ENCODE measurements at places on chromosomes 3 and 15.

DNA sequence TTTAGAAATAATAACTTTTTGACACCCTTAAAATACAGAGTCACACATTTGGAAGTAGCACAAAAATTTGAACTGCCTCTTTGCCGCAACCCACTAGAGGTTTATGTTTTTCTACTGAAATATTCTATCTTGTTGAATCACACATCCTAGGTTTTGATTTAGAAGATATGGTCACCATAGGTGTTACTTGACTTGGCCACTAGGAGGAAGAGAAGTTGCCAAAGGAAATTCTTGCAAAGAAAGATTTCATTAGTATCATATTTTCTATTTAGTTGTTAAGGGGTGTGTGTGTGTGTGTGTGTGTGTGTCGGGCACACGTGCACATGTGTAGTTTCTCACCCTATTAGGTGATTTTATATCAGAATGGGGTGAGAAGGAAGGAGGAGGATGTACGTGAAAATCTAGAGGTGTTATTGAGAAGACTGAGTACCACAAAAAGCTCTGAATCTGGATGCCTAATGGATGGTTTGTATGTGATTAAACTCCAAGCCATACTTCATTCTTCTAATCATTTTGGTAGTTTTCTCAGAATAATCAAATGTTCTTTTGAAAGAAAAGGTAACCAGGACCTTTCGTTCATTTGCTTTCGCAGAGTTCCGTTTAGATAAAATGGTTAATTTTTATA, 31.5 kb downstream of the ZFAND6 start:
- DNase-seq, result no peak

DNA sequence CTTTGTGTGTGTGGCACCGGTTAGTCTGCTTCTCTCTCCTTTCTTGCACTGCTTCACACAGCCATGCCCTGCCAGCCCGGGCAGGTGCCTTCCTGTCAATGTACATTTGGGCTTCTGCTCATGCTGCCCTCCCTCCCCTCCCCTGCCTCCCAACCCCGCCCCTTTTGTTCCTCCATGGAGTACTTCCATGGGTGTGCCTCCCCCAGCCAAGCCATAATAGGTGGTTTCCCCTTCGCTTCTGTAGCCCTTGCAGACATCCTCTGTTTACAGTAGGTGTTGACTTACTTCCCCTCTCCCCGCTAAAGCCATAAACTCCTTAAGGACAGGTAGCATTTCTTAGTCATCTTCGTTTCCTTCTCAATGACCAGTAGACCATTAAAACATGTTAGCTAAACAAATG, 31.8 kb upstream of the CRTC3 start:
- DNase-seq, result no peak

- DNase-seq, result no peak
Observed at GRCh38 chr15:25510146-25510545, 71.3 kb upstream of the UBE3A start.

GRCh38 chr3:129033633-129034321, 26.8 kb upstream of the GP9 start:
- DNase-seq, result no peak

DNA sequence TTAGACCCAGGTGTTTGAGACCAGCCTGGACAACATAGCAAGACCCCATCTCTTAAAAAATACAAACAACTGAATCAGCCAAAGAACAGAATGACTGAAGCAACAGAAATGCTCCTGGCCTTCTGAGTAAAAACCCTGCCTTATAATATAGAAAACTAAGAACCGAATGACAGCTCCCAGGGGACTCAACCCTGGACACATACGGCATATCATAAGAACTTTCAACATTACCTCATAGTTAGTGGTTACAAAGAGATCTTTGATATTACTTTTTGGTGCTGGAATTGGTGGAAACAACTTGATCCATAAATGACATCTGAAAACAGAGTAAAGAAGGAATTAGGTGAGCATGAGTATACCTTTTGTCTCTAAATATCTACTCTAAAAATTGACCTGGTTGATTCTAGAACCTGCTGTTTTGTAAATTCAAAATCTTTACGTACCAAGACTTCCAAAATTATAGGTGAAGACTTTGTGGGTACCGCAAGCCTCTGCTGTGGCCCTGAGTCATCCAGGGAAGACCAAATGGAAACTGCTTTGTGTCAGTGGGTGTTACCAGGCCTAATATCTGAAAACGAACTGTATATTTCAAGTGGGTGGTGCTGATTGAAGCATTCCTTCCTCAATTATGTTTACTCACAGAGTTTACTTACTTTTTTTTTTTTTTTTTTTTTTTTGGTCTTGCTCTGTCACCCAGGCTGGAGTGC, 35.5 kb downstream of the IL5RA start:
- DNase-seq, result no peak

DNA sequence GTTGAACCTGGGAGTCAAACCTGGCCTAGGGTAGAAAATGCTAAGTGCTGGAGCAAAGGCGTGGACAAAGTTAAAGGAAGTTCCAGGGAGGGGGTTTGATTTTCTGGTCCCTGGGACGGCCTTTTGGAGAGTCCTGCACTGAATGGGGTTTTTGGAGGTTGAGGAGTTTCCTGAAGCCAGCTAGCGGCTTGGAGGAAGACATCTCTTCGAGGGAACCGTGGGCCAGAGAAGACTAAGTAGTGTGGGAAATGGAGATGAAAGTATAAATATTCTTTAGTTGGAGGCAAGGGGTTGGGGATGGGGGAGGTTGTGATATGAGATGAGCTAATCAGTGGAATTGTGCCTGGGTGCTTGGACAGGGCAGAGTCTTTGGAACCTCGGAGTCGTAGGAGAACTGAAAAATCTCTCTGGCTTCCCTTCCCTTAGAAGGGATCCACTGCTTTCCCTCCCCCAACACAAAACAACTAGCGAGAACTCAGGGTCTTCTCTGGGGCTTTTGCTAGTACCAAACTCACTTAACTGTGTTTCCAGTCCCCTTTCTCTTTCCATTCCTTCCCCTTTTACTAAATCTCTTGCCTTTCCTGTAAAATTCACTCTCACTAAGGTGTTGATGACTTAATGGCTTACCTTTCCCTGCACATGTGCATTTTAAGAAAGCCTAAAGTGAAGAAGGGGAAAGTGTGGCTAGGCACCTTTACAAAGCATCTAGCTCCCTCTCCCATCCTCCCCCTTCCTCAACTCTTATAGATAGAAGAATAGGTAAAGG, 1.0 kb downstream of the LPP start:
- DNase-seq, result no peak

DNA sequence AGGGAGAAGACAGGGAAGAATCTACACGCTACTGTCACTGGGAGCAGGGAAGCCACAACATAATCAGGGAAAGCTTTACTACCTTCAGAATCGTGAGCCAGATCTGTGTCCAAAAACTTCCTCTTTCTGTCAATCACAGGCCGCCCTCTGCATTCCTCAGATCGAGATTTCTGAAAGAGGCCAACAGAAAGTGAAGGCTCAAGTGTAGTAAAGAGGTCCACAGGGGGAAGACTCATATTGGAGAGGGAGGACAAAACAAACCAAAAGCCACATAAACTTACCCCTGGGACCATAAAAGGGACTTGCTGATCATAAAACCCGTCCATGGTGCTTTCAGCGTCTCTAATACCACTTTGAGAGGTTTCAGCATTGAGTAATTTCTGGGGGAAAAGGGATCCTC, 3.3 kb downstream of the ETV5 start:
- no peak for DNase-seq

DNA sequence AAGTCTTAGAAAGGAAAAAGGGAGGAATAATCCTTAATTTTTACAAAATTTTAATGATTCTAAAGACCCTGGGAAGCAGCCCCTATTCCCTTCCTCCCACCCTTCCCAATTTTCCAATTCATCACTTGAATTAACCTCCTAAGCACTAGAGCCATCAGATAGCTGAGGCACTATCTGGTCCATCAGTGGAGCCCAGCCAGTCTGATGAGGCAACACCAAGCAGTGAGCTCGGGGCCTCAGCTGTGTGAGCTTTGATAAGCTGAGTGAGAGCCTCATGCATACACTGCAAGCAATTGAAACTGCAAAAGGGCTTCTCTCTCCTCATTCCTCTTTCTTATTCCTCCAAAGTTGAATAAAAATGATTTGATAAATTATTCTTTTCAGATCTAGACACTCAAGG, 31.9 kb downstream of the TUSC7 start:
- DNase-seq, result peak; percentile 16

- DNase-seq, result no peak
Observed at GRCh38 chr3:80159990-80160506, 392.2 kb upstream of the ROBO1 start.

DNA sequence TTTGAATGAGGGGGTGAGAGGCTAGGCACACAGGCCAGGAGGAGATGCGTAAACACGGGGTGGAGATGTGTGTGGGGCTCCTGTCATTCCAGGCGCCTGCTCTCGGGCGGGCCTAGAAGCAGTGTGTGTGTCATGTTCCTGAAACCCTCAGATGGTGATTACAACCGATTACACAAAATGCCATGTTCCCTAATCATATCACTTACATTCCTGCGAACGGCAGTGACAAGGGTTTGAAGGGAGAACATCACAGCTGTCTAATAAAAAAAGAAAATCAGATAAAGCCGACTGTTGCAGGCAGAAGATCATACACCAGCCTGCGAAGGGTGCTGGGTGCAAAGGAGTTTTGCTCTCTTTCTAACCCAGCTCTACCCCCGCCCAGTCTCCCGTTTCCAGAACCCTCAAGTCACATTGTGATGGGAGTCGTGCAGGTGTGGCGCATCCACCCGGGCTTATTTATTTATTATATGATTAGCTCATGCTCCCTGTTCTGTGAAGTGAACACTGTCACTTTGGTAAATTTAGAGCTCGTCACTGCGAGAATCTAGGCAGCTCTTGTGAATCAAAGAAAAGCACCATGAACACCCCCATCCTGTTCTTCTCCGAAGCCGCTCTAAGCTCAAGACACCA, 140.3 kb downstream of the NR2F2 start:
- DNase-seq, result no peak

DNA sequence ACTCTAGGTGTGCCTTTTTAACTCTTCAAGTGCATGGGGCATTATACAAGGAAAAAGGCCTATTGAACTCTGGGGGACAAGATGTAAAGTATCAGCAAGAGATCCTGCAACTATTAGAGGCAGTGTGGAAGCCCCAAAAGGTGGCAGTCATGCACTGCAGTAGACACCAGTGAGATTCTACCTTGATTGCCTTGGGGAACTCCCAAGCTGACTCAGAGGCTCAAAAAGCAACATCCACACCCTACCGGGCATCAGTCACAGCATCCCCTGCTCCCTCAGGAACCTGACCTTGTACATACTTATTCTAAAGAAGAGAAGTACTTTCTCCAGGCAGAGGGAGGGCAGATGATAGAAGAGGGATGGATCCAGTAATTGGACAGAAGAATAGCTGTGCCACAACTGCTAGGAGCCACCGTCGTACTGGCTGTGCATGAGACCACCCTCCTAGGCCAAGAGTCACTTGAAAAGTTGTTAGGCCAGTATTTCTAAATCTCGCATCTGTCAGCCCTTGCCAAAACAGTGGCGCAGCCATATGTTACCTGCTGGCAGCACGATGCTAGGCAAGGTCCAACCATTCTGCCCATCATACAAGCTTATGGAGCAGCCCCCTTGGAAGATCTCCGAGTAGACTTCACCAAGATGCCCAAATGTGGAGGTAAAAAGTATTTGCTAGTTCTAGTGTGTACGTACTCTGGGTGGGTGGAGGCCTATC, 523.1 kb upstream of the FRG2C start:
- DNase-seq, result no peak

GRCh38 chr3:33372218-33373081, 67.8 kb downstream of the UBP1 start:
- peak; percentile 20 for DNase-seq

DNA sequence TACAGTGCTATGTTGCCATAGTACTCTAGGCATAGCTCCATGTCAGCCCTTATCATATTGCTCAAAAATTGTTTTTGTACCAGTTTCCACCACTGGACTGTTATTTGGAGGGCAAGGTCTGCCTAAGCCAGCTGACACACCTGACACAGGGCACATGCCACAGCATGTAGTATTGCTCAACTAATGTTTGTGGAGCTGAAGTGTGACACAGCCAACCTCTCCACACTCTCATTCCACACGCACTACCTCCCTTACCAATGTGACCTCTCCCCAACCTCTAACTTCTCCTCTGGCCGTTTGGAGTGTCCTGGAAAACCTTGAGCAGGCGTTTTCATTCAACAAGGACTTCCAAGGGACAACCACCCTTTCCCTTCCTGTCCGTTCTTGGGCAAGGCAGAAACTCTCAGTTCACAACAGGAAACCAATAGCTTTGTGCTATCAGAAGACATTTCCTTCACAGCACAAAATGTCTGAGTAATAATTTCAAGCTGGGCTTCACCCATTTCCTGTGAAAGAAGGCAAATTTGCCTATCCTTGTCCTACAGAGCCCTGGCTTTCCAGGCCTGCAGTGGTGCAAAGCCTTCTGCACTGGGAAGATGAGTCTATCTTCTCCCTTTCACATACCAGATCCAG, 38.4 kb downstream of the TLNRD1 start:
- no peak for DNase-seq

DNA sequence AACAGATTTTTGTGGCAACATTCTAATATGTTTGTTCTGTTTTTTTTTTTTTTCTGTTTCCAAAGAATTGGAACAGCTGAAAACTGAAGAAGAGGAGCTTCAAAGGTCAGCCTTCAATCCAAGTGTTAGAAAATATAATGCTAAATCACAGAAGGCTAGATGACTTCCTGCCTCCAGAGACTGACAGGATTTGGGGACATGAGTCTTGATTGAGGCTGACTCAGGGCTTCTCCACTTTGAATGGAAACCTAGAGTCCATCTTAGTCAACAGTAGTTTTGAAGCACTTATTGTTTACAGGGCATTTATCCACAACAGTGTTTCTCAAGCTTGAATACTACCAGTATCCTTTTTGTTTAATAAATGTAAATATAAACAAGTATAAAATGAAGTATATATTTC, 44.5 kb upstream of the RAD51 start:
- DNase-seq, result no peak

DNA sequence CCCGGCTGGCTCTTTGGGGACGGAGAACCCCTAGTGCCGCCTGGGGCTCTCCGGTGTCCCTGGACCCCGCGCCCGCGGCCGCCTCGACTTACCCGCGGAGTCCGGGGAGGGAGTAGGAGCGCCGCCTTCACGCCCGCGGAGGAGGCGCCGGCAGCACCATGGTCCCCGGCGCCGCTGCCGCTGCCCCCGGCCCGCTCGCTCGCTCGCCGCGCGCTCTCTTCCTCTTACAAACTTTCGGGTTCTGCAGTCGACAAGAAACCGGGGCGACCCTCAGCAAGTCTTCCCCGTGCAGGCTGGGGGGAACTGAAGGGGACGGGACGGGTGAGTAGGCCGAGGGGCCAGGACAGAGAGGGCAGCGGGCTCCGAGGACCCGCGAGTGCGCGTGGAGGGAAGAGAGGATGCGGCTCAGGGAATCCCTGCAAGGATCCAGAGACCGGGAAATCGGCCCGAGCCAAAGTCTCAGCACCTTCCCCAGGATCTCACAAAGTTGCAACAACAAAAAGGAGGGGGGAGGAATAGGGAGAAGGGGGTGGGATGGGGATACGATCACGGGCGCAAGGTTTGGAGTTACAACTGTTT, 2.0 kb downstream of the FOXP1 start:
- DNase-seq, result peak; percentile 16

DNA sequence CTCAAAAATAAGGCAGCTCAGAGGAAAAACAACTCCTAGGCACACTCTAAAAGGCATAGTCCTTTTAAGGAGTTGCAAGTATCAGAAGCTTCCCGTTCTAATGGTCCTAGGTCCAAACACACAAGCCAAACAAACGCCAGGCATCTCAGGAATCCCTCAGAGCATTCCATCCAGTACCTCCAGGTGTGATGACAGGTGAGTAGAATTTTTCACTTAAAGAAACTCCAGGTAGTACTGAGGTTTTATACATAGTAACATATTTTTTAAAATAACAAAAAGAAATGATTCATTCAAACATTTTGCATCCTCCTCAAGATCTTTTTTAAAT, 1092.3 kb downstream of the TUSC7 start:
- no peak for DNase-seq

GRCh38 chr3:3587647-3587972, 211.6 kb upstream of the LRRN1 start:
- no peak for DNase-seq

- no peak for DNase-seq
Observed at GRCh38 chr15:67446449-67446848, 74.5 kb upstream of the C15orf61 start.

Measured in BE2C (cell line).